ENCODE measurements at places on chromosomes 5 and 9.

- DNase-seq = no peak
Measured at GRCh38 chr5:139390639-139391569, 1.2 kb upstream of the MZB1 start.

DNA sequence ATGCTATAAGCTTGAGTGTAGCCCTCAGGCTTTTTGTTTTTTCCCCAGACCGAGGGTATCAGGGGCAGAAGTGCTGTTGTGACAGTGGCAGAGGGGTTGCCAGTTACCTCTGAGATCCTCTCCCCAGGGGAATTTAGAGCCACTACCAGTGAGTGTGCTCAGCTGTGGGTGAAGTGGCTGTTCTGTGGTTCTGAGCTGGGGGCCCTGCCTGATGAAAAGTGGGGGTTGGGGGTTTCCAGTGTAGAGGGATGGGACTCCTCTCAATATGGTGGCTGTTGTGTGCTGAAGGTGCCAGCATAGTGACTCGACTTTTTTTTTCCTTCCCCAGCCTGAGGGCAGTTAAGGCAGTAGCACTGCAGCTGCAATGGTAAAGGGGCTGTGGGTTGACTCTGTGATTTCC is 506.7 kb downstream of the TMEM232 start:
- DNase-seq = no peak

- DNase-seq = no peak
Measured at GRCh38 chr5:74174366-74174765, 466.2 kb downstream of the ENC1 start.

- no peak for DNase-seq
Measured at GRCh38 chr5:127565586-127566270, 48.3 kb downstream of the PRRC1 start.

GRCh38 chr5:109836280-109836679 is 146.6 kb downstream of the MAN2A1 start:
- DNase-seq = no peak

DNA sequence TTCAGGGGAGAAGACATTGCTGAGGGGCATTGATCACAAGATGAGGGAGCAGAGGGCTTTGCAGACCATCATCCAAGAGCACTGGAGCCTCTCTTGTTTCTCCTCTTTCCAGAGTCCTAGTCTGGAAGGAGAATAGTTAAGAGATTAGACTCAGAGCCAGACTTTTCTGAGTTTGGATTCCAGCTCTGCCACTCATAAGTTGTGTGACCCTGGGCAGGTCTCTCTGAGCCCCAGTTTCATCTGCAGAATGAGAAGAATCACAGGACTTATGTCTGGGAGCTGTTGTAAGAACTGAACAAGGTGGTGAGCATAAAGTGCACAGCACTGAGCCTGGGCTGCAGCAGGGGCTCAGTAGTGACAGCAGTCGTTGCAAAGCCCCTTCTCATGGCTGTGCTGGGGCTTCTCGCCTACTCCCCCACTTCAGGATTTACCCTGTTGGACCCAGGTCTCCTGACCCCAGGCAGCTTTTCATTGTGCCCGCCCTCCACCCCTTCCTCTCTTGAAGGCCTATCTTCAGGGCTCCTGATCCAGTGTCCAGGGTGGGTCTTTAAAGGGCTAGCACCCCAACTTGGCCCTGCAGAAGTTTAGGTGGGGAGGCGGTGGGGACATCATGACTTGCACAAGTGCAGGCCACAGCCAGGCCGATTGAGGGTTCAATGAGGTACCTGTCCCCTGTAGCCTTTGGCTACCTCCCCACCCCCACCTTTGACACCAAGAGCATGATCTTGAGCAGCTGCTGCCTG is 1.5 kb downstream of the SYNPO start:
- no peak for DNase-seq

DNA sequence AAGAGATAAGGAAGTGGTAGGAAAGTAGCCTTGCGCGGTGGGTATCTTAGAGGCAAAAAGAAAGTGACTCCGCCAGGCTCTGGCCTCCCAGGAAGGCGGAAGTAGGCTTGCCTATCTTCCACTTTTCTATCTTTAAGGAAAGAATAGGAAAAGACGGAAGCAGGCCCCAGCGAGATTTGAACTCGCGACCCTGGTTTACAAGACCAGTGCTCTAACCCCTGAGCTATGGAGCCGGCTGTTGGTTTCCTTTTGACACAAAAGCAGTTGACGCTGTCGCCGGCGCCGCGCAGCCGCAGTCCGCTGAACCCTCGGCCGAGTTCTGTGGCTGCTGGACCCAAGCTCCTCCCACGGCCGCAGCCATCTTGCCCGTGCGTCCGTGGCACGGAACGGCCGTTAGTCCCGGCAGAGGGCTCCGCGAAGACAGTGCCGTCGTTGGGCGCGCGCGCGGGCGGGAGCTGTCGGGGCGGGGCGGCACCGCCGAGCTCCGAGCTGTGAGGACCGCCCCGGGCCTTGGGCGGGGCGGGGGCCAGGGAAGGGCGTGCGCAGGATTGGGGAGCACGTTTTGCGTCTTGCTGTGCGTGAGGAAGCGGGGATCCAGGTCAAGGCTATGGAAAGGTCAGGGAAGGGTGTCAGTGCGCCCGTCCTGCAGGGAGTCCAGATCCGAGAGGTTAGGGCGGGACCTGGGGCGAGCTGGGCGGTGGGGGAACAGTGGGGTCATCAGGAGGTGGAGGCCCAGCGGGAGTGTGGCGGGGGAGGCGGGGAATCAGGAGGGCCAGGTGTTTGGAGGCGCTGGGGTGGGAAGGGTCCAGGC is 13.3 kb downstream of the TRIM7 start:
- DNase-seq = peak; percentile 94

- no peak for DNase-seq
Measured at GRCh38 chr9:104287253-104287878, 193.3 kb downstream of the SMC2 start.

DNA sequence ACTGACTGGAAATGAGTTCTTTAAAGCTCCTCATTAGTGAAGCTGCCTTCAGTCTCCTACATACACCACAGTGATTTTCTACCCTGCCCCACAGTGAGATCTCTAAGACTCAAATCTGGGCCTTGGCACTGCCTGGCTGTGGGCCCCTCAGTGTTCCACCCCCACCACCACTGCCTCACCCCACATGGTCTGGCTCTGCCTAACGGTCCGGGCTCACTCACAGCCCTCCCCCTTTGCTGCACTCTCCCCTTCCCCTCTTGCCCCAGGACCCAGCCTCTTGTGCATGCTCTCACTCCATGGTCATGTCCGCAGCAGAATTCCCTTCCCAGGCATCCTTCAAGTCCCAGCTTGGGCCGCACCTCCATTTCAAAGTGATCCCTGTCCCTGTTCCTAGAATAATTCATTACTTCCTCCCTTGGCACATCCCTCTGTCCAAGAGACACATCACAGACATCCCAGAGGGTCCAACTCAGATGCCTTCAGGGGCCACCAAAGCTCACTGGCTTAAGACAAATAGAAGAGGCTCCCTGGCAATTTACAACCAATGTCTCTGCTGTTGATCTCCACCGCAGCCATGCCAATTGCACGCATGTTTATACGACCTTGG is 56.7 kb downstream of the HRH2 start:
- no peak for DNase-seq

DNA sequence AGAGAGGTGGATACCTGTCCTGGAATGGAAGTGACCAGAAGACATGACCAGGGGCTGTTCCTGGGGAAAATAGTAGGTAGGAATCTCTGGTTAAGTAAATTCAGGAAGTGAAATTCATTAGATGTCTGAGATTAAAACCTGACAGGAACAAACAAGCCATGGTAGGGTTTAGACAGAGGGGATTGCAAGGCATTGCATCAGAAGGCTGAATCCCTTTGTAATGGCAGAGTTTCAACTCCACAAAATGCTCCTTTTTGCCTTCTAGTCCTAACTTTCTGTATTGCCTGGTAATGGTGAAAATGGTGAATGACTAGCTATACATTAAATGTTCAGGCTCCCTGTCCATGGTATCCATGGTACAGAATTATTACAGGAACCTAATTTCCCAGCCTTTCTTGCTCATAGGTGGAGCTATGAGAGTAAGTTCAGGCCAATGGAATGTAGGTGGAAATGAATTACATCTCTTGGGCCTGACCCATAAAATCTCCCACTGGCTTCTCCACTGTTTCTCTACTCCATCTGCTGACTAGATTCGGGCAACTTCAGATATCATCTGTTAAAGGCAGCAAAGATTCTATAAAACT is 113.4 kb upstream of the CNTLN start:
- no peak for DNase-seq

- no peak for DNase-seq
Measured at GRCh38 chr9:117136461-117136860, 278.4 kb downstream of the ASTN2 start.

- DNase-seq = no peak
Measured at GRCh38 chr5:68000805-68001204, 214.8 kb upstream of the PIK3R1 start.

DNA sequence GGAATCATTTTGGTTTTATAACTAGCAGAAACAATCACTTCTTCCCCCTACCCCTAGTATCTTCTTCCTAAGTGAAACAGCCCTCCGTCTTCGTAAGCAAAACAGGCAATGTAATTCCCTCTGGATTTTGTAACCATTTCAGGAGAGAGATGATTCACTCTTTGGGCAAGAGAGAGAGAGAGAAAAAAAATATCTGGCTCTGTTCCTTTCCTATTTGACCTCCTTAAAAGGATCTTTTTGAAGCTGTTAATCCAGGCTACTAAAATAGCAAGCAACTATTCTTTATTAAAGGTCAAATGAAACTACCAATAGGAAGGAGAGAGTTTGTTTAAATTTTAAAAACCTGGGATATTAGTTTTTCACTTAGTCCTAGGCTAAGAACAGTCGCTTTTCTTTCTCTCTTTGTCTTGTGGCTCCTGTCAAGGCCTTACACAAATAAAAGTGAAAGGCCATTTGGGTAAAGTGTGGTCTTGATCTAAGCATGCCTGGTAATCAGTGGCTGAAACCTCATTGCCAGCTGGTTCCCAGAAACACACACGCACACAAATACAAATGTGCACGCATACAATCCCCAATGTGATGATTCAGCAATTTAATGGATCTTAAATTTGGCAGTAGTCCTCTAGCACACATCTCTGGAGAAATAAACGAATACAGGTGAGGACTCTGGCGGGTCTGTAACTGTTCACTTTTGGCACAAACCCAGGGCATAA is 70.2 kb downstream of the PRUNE2 start:
- DNase-seq = no peak

DNA sequence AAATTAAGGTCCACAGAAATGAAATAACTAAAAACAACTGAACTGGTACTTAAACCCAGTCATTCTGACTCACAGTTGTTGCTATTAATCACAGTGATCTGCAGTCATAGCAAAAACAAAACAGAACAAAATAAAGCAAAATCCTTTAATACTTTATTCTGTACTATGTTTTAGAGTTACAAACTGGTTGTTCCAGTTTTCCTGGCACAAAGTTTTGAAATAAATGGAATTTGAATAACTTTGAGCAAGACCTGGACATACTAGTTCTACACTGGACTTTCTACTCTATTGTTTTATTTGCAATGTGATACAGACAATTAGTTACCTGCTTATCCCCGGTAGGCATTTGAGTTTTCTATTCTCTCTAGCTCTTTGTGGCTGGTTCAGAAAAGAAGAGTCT is 147.9 kb downstream of the DMRT2 start:
- no peak for DNase-seq

- DNase-seq = no peak
Measured at GRCh38 chr9:109297899-109298298, 23.0 kb downstream of the EPB41L4B start.

GRCh38 chr5:143770450-143770849 is 41.5 kb upstream of the HMHB1 start:
- no peak for DNase-seq

DNA sequence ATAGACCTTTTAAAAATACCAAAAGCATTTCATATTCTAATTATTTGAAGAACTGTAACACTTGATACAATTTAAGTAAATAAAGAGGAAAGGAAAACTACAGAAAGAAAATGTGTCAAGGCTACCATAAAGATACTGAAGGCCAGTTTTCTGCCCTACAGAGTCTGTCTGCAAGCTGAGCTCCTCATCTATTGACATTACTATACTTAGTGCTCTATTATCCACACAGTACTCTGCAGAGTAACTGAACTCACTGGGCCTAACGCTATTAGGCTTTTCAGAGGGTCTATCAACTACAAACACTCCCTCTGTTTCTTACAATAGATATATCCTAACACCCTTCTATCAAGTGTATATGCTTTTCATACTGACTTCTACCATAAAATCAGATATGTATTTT is 57.1 kb upstream of the SUSD1 start:
- DNase-seq = no peak

- DNase-seq = no peak
Measured at GRCh38 chr5:40479939-40480338, 199.8 kb upstream of the PTGER4 start.

- DNase-seq = no peak
Measured at GRCh38 chr9:114207034-114207810, 51.9 kb downstream of the COL27A1 start.

DNA sequence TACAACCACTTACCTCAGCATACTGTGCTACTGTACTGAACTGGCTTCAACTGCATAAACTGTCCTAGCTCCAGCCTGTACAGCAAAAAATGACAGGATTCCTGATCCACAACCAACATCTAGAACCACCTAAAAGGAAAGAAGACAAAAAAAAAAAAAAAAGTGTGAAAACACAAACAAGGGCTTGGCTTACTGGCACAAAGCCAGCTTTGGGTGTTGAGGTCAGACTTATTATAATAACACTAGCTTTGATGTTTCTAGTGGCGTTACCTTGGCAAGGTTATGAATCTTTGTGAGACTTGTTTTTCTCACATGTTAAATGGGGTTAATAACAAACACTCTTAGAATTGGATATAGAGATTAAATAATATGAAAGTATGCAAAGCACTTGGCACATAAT is 148.5 kb upstream of the PUM3 start:
- DNase-seq = no peak

- DNase-seq = no peak
Measured at GRCh38 chr5:19044311-19044710, 943.7 kb downstream of the CDH18 start.

DNA sequence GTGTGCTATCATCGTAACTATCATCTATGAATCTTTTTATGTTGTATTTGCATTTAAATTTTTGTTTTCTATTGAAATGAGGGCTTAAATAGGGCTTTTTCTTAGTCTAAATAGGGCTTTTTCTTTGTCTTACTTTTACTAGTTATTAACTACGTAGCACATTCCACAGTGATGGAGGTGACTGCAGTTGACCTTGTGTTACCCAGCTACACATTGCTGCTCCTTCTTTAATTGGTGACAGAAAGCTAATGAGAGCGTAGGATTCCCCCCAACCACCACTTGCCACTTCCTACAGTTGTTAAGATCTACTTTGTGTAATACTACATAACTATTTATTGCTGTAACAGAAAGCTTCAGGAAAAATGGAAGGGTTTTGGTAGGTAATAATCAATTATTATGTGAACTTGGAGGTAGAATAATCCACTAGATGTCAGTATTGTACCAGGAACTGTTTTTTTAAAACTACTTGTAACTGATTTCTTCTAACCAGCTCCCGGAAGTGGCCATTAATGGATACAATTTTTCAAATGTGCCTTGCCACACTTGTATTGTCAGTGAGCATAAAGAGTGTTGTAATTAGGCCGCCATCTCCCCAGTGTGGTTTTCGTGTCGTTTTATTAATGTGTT is 18.0 kb downstream of the MTRR start:
- no peak for DNase-seq

GRCh38 chr5:61504143-61504770 is 172.2 kb downstream of the ZSWIM6 start:
- DNase-seq = no peak

GRCh38 chr5:140547508-140548299 is at the start of gene EIF4EBP3:
Gene EIF4EBP3, plus strand, starts transcription at chr5:140547662. Its CDS starts 76 bp downstream, at chr5:140547738.
- peak; percentile 92 for DNase-seq

GRCh38 chr9:110427497-110428104 is 89.9 kb upstream of the TXNDC8 start:
- peak; percentile 51 for DNase-seq

- DNase-seq = no peak
Measured at GRCh38 chr9:136851941-136852663, at the start of gene MAMDC4. Gene MAMDC4, plus strand, starts transcription at chr9:136852346. Its CDS starts 71 bp downstream, at chr9:136852417.

GRCh38 chr5:43313854-43314457 is 744 bp upstream of the HMGCS1 start:
- no peak for DNase-seq
